ENCODE measurements at places on chromosomes 4 and X.

GRCh38 chr4:108166441-108167315, 2.1 kb downstream of the LEF1 start:
- peak; percentile 72 for DNase-seq

- DNase-seq = no peak
Observed at GRCh38 chrX:136193771-136194170, 46.4 kb downstream of the FHL1 start.

- no peak for DNase-seq
Observed at GRCh38 chr4:3724319-3725231, 41.6 kb upstream of the ADRA2C start.

DNA sequence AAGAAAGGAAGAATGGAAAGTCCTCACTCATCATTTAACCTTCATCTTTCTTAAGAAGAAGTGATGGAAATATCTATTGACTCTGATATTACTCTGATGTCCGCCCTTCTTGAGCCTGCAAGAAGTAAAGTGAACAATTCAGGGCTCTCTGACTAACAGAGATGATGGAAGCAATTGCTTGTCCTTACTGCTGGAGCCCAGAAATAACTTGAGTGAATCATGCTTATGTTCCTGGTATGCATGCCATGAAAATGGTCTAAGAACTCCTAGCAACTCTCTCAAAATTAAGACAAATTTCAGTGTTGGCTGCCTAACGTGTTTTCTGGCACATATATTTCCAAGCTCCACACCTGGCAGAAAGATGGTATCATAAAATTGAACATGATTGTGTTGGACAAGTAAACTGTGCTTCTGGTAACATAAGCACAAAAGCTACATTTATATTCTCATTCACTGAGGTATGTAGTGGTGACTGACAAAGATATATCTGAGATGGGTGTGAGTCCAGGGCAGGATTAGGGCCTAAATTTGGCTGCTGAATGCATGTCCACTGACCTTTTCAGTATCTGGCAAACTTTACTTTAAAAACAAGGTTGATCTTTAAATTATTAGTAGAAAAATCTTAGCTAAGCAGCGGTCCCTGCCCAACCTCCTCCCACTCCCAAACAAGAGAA, 109.2 kb upstream of the OTUD4 start:
- no peak for DNase-seq
